T-cell (primary cell): ENCODE measurements at places on chromosomes 13 and 19.

GRCh38 chr19:8334458-8335342 lies 8.4 kb downstream of the KANK3 start:
- DNase-seq: no peak

DNA sequence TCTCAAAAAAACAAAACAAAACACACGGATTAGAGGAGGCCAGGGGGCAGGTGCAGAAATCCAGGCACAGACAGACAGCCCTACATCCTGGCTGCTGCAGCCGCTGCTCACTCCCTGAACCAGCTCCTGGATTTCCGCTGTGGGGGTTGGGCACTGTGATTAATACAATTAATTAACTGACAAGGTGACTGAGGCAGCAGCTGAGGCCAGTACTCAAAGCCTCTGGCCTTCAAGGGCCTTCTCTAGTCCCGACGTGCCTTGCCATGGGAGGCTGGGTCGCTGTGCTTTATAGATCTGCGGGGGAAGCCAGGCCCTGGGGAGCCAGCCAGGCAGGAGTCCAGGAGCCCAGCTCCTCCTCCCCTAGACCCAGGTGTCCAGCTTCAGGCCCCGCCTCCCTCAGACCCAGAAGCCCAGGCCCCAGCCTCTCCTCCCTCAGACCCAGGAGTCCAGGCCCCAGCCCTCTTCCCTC lies 4.6 kb downstream of the NECTIN2 start:
- no peak for DNase-seq

GRCh38 chr19:49906879-49907564 lies 10.3 kb upstream of the IL4I1 start:
- DNase-seq: no peak

DNA sequence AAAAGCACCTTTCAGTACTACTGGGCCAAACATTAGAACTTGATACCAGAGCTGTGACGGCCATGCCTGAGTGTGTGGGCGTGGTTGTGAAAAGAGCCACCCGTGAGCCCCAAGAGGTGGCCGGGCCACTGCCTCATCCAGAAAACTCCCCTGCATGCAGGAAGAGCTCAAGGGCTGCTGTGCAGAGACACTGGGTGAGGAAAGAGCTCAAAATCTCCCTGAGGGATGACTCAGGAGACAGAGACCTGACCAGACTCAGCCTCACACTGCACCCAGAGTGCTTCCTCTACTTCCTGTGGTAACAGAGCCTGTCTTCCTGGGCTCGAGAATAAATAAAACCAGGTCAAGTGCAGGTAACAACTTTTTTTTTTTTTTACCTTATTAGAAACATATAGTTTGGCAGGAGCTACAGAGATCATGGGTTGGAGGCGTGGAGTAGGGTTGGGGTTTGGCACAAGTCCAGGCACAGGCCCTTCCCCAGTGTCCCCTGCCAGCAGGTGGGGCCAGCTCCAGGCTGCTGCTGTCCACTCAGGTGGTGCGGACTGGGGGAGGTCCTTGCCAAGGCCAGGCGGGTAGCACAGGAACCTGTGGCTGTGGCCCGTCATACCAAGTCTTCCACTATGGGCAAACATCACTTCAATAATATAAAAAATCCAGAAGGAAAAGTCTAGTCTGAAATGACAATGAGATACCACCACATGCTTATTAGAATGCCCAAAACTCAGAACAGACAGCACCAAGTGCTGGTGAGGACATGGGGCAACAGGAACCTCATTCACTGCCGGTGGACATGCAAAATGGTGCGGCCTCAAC lies 25.5 kb downstream of the ELL start:
- DNase-seq: peak; percentile 64

- DNase-seq: no peak
Measured at GRCh38 chr13:64510747-64511146, 2719.4 kb downstream of the PCDH9 start.

DNA sequence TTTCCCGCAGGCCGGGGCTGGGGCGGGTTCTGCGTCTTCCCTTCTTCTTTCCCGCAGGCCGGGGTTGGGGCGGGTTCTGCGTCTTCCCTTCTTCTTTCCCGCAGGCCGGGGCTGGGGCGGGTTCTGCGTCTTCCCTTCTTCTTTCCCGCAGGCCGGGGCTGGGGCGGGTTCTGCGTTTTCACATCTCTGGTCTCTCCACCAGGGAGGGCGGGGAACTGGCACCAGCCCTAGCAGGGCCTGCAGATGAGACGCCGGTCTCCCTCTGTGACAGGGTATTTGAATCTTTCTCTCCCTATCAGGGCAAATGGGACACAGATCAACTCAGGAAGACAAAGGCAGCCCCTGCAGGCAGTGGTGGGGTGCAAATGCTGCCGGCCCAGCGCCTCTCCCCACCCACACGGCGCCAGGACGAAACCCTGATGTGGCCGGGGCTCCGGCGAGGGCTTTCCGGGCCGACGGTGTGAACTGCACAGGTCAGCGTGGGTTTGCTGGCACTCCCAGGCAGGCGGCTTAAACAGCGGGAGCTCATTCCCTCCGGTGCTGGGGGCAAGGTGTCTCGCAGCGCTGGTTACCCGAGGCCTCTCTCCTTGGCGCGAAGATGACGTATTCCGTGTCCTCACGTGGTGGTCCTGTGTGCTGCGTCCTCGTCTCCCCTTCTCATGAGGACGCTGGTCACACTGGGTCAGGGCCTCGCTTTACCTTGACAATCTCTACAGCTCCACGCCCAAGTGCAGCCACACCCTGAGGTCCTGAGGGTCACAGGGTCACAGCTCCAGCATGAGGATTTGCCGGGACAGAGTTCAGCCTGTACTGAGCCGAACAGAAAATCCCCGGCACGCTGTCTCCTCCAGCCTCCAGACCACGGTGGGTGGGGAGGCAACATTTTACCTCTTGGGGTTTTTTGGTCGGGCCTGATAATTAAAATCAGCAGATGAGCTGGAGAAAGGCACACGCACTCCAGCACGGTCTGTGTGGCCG lies 717 bp upstream of the C13orf46 start:
- no peak for DNase-seq

DNA sequence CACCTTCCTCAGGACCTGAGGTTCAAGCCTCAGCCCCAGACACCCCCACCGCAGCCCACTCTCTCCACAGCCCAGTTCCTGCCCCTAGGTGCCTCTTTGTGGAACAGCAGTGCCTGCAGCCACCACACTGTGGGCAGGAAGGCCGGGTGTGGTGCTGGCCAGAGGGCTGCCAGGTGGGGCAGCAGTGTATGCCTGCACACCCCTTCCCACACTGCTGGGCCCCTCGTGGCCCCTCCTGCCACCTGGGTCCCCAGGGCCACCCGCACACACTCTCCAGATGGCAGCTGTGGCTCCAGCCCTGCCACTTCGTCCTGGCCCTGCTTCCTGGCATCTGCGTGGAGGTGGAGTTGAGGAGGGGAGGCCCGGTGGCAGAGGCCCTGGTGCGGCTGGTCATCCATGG lies 35.1 kb downstream of the HPN start:
- DNase-seq: no peak

DNA sequence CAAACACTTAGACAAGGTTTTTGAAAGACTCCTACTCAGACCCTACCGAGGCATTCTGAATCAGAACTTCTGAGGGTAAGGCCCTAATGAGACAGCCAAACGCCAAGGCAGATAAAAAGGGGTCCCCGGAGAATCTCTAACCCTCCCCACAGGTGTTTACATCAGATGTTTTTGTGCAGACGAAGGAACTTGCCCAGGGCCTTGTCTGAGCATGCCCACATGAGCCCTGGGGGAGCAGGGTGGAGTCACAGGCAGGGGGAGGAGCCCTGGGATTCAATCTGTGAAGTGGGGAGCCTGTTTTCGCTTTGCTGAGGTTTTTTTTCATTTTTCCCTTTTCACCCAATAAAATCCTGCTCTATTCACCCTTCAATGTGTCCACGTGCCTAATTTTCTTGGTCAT lies 61.6 kb upstream of the MED4 start:
- peak; percentile 81 for DNase-seq

- DNase-seq: no peak
Measured at GRCh38 chr13:37446503-37446902, 152.1 kb downstream of the POSTN start.

- no peak for DNase-seq
Measured at GRCh38 chr19:47758443-47758804, 13.1 kb downstream of the NOP53 start.

DNA sequence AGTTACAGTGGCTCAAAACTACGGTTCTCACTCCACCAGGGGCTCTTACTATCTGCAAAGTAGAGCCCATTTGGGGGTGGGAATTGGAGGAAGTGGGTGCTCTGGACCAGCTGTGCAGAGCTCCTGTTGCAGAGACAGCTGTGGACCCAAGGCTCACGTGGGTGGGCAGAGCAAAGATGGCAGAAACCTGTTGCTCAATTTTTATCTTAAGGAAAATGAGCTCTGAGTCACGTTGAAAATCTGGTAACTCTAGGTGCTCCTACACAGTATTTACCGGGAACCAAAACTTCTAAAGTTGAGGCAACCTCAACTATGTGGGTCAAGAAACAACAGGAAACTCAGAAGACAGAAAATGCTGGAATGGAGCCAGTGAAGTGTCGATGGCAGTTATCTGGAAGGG lies 30.2 kb upstream of the SLC15A1 start:
- no peak for DNase-seq

- no peak for DNase-seq
Measured at GRCh38 chr13:24050796-24051715, 109.5 kb upstream of the SPATA13 start.

DNA sequence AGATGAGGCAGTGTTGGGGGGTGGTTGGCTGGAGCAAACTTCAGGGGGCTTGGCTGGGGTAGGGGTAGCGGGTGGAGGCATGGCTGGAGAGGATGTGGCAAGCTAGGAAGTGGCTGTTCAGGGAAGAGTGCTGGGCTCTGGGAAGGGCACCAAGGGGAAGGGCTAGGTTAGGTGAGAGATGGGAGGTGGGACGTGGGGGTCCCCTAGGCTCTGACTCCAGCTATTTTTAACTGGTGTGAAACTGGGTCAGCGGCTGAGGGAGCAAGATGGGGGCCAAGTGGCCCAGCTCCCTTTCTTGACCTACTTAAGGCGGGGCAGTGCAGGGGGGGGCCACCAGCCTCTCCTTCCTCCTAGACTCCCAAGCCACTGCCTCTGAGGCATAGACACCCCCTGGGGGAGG lies 7.3 kb downstream of the KCNC3 start:
- no peak for DNase-seq

- no peak for DNase-seq
Measured at GRCh38 chr13:113646376-113646775, 11.6 kb downstream of the ATP4B start.

DNA sequence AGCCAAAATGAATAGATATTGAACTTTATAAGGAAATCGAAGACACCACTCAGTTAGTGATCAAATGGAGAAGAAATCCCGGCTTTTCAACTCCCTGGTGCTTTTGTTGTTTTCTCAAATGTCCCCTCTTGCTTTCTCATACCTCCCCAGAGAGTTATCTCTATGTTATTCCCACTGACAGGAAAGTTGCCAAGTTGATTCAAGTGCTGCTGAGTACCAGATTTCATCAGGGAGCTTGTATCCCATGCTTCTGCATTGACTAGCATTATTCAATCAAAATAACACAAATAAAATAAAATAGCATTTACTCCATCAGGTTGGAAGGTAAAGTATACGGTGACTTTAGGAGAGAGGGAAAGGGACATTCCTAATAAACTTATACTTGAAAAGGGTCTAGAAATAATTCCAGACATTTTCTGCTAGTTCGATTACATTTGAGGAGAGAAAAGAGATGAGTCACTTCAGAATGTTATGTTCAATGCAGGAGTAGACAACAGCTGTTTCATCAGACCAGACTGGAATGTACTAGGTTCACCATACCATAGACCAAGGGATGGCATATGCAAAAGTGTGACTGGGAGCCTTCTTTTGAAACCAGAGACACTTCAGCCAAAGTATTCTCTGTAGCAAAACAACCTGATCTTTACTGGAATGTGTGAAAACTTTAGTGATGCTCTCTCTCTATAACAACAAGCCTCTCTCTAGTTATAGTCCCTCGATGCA lies 397.8 kb downstream of the FGF14 start:
- DNase-seq: no peak

GRCh38 chr13:27425918-27426630 lies 1.7 kb downstream of the GTF3A start:
- peak; percentile 66 for DNase-seq

DNA sequence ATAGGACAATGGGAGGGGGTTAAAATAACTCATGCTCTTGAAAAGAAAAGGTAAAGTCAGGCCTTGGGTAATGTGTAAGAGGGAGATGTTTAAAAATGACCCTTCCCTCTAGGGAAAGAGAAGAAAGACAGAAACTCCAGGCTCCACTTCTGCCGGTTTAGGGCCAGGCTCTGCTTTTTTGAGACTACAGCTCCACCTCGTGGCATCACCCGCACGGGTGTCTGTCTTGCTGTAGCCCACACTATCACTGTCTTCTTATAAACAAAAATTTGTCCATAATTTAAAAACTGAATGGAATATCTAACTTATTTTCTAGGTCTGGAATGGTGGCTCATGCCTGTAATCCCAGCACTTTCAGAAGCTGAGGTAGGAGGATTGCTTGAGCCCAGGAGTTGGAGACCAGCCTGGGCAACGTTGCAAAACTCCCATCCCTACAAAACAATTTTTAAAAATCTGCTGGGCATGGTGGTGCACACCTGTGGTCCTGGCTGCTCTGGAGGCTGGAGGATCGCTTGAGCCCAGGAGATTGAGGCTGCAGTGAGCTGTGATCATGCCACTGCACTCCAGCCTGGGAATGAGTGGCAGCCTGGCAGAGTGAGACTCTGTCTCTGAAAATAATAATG lies 65.1 kb upstream of the GTF3A start:
- peak; percentile 67 for DNase-seq

DNA sequence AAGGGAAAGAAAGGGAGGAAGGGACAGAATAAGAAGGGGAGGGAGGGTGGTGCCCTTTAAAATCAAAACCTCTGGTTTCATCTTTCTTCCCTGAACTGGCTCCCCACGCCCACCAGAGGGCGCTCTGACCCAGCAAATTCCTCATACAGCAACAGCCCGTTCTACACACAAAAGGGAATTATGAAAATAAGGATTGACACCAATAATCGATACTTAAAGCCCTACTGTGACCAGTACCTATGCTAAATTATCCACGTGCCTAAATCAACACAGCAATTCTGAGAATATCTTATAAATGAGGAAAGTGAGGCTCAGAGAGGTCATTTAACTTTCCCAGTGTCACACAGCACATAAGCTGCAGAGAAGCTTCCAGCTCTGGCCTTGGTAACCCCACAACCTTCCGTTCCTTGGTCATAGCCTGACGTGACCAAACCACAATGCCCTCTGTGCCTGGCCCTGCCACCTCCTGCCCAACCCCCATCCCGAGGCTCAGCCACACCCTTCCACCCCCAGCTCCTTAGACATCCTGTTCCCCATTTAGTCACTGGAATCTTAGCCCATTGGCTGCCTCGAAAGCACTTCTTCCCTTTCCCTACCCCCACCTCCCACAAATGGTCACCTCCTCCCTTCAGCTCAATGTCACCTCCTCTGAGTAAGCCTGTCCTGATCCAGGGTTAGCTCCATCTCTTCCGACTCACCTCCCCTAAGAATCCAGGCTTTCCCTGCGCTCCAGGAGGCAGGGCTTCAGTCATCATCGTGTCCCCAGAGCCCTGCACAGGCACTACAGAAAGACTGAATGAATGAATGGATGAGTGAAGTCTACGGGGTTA lies 34.2 kb upstream of the PNMA8B start:
- peak; percentile 38 for DNase-seq

GRCh38 chr13:84730376-84730775 lies 848.1 kb upstream of the SLITRK1 start:
- no peak for DNase-seq

- DNase-seq: no peak
Measured at GRCh38 chr19:32201636-32202051, 143.8 kb upstream of the ZNF507 start.

- no peak for DNase-seq
Measured at GRCh38 chr19:48454150-48454730, 1.1 kb upstream of the KCNJ14 start.

- DNase-seq: no peak
Measured at GRCh38 chr19:42116308-42117075, 15.8 kb downstream of the POU2F2 start.

- DNase-seq: no peak
Measured at GRCh38 chr13:95382411-95382810, 81.2 kb upstream of the ABCC4 start.
